ENCODE measurements at places on chromosomes 1 and 21. TPM values are rescaled to one million over a fixed set of nuclear protein-coding genes. Genes with fewer than 3 reads are reported as not detected.

UBIAD1 gene
- total RNA-seq = 27.6 TPM

- no peak for DNase-seq
These were observed 32.1 kb downstream of the RABGAP1L start for GRCh38 chr1:174191349-174191862.

HLCS gene
- total RNA-seq = 13.0 TPM

- no peak for DNase-seq
These were observed 1.0 kb downstream of the TRMT1L start for GRCh38 chr1:185155600-185156287.

GRCh38 chr1:38818175-38818976, 41.2 kb downstream of the RRAGC start:
- peak; percentile 97 for DNase-seq

GRCh38 chr1:6889875-6890480, 104.7 kb downstream of the CAMTA1 start:
- peak; percentile 69 for DNase-seq

GRCh38 chr1:15344800-15345704, 64.6 kb upstream of the EFHD2 start:
- DNase-seq = no peak

- no peak for DNase-seq
These were observed 187.0 kb downstream of the ETS2 start for GRCh38 chr21:38992737-38993136.

- DNase-seq = no peak
These were observed 93.6 kb downstream of the RAVER2 start for GRCh38 chr1:64838486-64838885.

DNA sequence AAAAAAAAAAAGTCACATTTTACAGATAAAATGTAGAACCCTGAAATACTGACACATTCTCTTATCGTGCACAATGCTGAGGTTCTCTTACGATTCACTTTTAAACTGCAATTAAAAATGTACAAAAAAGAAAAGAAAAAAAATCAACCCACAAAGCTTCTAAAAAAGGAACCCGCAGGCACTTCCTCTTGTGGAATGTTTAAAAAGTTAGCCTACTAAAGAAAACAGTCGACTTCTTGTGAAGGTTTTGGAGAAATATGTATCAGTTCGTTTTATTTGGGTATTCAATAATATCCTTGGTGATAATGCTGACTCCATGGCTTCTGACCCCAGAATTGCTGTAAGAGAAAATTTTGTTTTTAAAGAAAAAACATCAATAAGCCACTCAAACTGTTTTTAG, 10.2 kb downstream of the HNRNPU start:
- no peak for DNase-seq

- peak; percentile 13 for DNase-seq
These were observed at the start of gene S100A5 for GRCh38 chr1:153540394-153541361. TSS of gene S100A5 (minus strand) at chr1:153540934. CDS start at chr1:153540191, 743 bp downstream.

RAP1A gene
- 22.7 TPM for total RNA-seq

DNA sequence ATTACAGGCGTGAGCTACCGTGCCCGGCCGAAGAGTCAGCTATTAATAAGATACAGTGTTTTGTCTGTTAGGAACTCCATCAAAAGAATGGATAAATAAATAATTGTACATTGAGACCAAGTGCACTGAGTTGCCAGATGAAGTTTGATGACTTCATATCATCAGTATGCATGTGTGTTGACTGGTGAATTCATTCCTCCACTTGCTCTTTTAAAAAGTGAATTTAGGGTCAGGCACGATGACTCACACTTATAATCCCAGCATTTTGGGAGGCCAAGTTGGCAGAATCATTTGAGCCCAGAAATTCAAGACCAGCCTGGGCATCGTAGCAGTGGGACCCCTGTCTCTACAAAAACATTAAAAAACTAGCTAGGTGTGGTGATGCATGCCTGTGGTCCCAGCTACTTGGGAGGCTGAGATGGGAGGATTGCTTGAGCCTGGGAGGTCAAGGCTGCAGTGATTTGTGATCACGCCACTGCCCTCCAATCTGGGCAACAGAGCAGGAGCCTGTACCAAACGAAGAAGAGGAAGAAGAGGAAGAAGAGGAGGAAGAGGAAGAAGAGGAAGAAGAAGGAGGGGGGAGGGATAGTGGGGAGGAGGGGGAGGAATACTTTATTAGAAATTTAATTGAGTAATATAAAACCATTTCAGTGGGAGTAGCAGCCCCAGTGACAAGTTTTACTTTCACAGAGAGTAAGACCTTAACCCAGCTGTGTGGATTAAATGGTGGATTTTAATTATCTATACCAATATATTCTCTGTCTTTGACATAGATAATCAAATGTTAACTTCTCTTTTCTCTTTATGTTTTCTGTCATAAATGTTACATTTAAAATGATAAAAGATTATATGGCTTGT, 74.9 kb downstream of the CCDC18 start:
- DNase-seq = no peak

- no peak for DNase-seq
These were observed 81.6 kb upstream of the IRF2BP2 start for GRCh38 chr1:234691567-234691966.

DNA sequence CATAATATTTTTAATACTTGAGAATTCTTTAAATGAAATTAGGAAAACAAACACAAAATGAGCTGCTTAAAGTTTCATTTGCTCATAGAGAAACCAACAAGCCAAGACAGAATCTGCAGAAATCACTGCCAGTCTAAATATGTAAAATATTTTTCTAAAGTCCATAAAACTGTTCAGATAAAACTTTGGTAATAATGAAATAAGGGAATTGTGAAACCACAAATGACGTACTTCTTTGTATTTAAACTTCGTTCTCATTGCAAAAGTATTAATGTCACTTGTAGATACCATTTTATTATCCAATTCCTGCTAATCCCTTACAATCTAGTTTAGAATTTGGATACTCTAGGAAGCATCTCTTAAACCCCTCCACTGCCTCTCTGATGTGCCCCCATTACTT, 234.5 kb upstream of the NEGR1 start:
- DNase-seq = no peak

DNA sequence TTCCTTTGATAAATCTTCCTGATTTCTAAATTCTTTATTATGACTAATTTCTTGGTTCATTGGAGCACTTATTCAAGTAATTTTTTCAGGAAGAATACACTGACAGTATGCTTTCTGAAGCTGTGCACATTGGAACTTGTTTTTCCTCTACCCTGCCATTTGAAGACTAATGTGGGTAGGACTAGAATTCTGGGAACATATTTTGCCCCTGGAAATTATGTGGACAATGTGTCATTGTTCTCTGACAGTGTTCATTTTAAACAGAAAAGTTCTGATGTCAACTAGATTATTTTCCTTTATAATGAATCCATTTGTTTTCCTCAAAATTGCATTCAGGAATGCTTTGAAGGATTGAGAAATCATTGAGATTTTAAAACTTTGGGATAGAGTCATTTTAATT, 34.8 kb upstream of the ST6GALNAC5 start:
- no peak for DNase-seq

FAM72C gene
- total RNA-seq = 8.0 TPM

- no peak for DNase-seq
These were observed 53.3 kb downstream of the B3GALT5 start for GRCh38 chr21:39666026-39666425.

- DNase-seq = no peak
These were observed 83.8 kb downstream of the ZC3H11B start for GRCh38 chr1:219529116-219529515.

DNA sequence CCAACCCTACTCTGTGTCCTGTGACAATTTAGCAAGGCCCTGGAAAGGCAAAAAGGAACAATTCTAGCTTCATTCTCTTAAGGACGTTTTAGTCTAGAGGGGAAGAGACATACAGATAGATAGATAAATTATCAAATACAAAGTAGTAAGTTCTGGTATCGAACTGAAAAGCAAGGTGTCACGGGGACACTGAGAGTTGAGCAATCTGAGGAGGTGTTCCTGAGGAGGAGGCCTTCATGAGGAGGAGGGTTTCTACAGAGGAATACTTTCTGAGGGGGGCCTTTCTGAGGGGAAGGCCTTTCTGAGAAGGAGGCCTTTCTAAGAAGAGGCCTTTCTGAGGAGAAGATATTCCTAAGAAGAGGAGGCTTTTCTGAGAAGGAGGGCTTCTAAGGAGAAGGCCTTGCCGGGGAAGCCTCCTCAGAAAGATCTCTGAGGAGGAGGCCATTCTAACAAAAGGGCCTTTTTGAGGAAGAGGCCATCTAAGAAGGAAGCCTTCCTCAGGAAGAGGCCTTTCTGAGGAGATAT, 155.9 kb upstream of the COA6 start:
- DNase-seq = no peak

GRCh38 chr21:36729310-36729970, 30.5 kb downstream of the SIM2 start:
- peak; percentile 27 for DNase-seq

- no peak for DNase-seq
These were observed 143.9 kb downstream of the RGS7 start for GRCh38 chr1:241213139-241213538.

DNA sequence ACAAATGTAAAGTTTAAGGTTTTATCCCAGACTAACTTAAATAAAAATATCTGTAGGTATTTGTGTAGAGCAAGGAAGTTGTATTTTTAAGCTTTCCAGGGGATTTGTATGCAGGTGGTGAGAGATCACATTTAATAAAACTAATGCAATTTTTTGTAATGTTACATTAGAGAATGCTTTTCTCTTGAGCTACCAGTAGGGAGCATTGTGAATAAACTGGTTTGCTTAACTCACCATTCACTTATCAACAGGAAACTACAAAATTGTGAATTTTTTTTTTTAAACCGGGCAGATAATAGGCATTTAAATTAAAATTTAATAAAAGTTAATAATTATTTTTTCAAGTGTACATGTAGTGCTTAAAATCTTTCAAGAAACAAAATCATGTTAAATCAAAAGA, 78.6 kb downstream of the IVNS1ABP start:
- DNase-seq = no peak

GRCh38 chr21:33070998-33071769, 1.2 kb downstream of the OLIG1 start:
- DNase-seq = peak; percentile 88

- DNase-seq = no peak
These were observed 1.8 kb downstream of the SFT2D2 start for GRCh38 chr1:168227620-168228019.

- DNase-seq = peak; percentile 47
These were observed 62.0 kb upstream of the ABCG1 start for GRCh38 chr21:42156690-42157605.

DNA sequence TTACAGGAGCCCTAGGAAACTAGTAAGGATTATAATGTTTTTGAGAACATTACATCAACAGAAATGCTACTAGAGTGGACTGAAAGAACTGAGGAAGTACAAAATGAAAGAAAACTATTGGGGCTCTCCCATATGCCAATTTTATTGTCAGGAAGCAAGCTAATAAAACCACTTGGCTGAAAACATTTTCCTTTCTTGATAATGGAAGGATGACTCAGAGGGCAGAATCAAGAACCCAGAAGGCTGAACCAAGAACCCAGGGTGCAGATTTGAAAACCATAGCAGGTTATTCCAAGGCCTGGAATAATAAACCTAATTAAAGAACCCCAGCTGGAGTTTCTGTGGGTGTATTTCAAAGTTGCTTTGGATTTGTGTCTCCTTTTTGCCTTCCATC, 70.7 kb downstream of the RPE65 start:
- DNase-seq = no peak

DNA sequence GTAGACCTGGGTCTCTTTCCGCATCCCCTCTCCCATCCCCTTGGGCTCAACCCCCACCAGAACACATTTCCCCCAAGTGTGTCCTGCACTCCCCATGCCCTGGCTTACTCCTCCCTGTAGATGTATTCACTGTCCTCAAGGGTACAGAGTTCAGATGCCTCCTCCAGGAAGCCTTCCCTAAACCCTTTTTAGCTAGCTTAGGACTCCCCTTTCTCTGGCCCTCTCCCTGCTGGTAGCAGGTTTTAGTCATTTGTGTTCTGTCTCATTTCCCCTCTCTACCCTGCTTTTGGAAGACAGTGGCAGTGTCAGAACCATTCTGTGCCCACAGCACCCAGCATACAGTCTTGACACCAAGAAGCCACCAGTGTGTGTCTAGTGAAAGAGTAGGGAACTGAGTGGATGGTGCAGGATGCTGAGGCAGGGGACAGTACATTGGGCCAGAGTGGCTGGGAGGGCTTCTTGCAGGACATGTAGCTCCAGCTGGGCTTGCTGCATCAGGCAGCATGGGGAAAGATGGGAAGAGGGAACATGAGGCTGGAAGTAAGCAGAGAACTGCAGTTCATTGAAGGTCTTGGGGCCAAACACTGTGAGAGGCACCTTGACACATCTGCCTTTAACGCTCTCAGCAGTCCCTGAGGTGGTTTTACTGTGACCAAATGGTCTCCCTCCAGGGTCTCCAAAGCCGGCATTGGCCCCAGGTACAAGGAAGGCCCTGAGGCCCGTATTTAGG, 2.5 kb downstream of the FOXO6 start:
- peak; percentile 24 for DNase-seq

COA6 gene
- 66.0 TPM for total RNA-seq

DNA sequence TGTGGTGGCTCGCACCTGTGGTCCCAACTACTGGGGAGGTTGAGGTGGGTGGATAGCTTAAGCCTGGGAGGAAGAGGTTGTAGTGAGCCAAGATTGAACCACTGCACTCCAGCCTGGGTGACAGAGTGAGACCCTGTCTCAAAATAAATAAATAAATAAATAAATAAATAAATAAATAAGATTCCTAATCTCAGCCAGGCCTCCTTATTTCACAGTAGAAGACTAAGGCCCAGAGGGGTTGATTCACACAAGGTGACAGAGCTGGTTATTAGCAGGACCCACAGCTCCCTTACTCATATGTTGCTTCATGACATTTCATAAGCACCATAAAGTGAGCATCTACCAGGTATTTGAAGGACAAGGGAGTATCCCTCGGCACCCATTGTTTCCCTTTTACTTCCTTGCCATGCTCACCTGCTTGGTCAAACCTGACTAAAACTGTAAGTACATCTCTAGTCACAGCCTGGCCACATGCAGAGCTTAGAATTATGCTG, 32.7 kb downstream of the ALG14 start:
- no peak for DNase-seq

KLHDC7A gene
- 11.2 TPM for total RNA-seq

SUSD4 gene
- 0.07 TPM for total RNA-seq

GRCh38 chr1:208829595-208829994, 585.4 kb upstream of the PLXNA2 start:
- no peak for DNase-seq

DNA sequence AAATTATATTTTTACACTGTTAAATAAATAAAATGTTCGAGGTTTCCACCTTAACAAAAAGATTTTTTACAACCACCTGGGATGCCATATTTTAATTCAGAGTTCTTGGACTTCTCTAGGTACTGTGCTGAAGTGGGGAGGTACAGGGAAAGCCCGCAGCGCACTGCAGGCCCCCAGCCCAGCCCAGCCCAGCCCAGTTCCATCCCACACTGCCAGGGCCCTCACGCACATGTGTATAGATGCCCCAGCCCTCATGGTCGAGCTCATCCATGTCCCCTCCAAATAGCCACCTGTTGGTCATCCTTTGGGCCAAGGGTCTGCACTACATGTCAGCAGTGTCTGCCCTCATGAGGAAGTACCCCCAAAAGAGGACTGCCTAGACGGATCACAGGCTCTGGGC, 11.7 kb upstream of the MYOM3 start:
- no peak for DNase-seq

GRCh38 chr1:230800891-230801840, 54.0 kb downstream of the CAPN9 start:
- DNase-seq = no peak

GRCh38 chr1:3482378-3482849, 27.9 kb downstream of the ARHGEF16 start:
- peak; percentile 91 for DNase-seq

APOBEC4 gene
- total RNA-seq = not detected

OR2L5 gene
- not detected for total RNA-seq
